Peyer's patch (tissue), 4 donors: ENCODE measurements at places on chromosomes 4 and X. TPM values are rescaled to one million over a fixed set of nuclear protein-coding genes. Genes with fewer than 3 reads are reported as not detected.

- no peaks in the 10 kb centered on the region for H3K27me3 ChIP-seq
- H3K4me1 ChIP-seq: no peaks in the 10 kb centered on the region
- no peaks in the 10 kb centered on the region for H3K36me3 ChIP-seq
These were observed 58.0 kb downstream of the SPCS3 start for GRCh38 chr4:176377780-176378179.

GRCh38 chrX:43566170-43566569 is 89.9 kb upstream of the MAOA start:
- H3K27ac ChIP-seq: no peak overlapping the region
- no peaks in the 10 kb centered on the region for H3K36me3 ChIP-seq
- DNase-seq: no peak
- no peaks in the 10 kb centered on the region for H3K4me1 ChIP-seq
- no peak overlapping the region for H3K4me3 ChIP-seq
- no peaks in the 10 kb centered on the region for H3K27me3 ChIP-seq

DNA sequence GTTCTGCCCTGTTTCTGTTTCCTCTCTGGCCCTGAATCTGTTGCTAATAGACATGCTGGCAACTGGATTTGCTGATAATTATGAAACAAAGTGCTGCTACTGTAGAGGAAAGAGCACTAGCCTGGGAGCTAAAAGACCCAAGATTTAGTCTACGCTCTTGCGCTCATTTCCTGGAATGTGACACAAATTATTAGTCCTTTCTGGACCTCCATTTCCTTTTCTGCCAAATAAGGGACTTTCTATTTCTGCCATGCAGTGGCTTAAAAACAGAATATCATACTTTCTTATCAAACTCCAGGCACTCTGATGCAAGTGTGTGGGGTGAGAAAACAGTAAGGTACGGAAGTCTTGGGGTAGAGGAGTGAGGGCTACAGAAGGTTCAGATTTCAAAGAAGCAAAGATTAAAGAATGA is 48.3 kb upstream of the GPR174 start:
- H3K27me3 ChIP-seq: no peaks in the 10 kb centered on the region
- H3K4me3 ChIP-seq: no peak overlapping the region
- no peaks in the 10 kb centered on the region for H3K36me3 ChIP-seq
- H3K27ac ChIP-seq: peak overlapping the region; percentile 5
- DNase-seq: no peak

DNA sequence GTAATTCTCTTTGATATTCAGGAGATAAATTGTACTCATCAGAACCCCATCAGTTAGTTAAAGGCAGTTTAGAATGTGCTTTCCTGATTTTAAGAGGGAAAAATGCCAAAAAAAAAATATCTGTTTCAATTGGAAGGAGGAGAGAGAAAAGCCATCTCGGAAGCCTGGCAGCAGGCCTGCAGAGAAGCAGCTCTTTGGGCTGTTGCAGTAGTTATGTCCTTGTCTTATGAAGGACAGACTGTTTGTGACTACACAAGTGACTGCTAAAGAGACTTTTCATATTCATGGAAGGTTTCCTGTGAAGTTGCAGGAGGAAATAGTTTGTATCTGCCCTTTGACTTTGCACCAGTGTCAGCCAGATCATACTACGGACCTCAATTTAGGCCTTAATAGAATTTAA is 88.8 kb downstream of the DCLK2 start:
- H3K4me1 ChIP-seq: no peaks in the 10 kb centered on the region
- no peak for DNase-seq
- H3K36me3 ChIP-seq: no peaks in the 10 kb centered on the region
- H3K27ac ChIP-seq: no peak overlapping the region

DNA sequence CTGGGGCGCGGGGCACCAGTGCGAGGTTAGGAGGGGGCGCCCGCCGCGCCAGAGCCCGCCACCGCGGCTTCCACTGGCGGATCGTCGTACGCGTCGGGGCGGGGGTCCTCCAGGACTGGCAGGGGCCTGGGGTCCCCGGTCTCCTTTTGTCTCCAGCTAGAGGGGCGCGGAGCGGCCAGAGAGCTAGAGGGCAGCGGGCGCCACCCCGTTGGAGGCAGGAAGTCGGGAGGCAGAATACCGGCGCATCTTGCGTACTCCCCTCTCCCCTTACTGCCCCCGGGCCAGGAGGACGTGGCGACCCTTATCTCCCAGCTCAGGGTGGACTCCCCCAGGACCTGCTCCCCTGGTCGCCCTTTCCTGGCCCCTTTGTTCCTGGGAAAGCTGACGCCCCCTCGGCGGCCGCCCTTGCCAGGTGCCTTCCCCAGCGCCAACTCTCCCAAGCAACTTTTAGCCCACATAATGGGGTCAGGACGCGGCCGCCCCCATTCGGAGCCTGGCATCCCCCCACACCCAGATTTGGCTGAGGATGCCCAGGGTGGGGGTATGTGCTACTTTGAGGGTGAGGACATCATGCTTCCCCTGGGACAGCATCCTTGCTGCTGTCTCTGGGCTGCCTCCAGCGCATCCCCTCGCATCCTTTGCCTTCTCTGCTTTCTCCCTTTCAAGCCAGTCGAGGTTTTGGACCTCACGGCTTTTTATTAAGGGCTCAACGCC is 933 bp downstream of the CNKSR2 start:
- peak overlapping the region; percentile 50 for H3K4me3 ChIP-seq
- no peaks in the 10 kb centered on the region for H3K27me3 ChIP-seq
- no peaks in the 10 kb centered on the region for H3K36me3 ChIP-seq
- no peaks in the 10 kb centered on the region for H3K4me1 ChIP-seq
- no peak overlapping the region for H3K27ac ChIP-seq

GRCh38 chr4:10917566-10917965 is 233.0 kb upstream of the CLNK start:
- no peaks in the 10 kb centered on the region for H3K36me3 ChIP-seq
- no peak for DNase-seq
- H3K27me3 ChIP-seq: no peaks in the 10 kb centered on the region
- H3K4me3 ChIP-seq: no peak overlapping the region
- H3K27ac ChIP-seq: no peak overlapping the region
- no peaks in the 10 kb centered on the region for H3K4me1 ChIP-seq

DNA sequence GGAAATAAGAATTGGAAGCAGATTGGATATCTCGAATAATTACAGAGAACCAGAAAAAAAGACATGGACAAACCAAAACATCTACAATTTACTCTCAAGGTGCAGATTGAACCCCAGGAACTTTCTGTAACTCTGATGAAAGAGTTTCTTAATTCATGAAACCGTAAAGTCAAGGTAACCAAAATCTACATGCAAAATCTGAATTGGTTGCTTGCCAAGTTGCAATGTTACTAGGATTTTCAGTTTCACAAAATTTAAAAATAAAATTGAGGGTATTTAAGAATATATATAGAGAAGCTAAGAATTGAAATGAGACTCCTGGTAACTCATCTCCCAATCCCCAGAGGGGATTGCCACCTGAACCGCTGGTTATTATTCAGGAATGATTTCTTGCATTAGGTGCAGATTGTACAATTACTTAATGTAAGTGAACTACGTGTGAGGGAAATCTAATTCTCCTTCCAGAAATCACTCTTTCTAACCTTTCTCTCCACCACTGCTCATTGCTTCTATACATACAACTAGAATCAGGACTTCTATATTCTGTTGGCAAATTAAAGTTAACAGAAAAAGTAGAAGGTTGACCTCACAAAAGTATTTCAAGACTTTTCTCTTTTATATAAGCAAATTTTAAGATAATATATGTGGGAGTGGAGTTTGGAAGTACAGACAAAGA is 221.5 kb upstream of the NDST4 start:
- no peak overlapping the region for H3K27ac ChIP-seq
- no peak for DNase-seq
- H3K4me3 ChIP-seq: no peak overlapping the region

GRCh38 chr4:2251073-2251794 is 9.3 kb upstream of the HAUS3 start:
- no peak overlapping the region for H3K4me3 ChIP-seq
- peaks cover 11% of the 10 kb centered on the region for H3K4me1 ChIP-seq
- no peaks in the 10 kb centered on the region for H3K27me3 ChIP-seq

GRCh38 chr4:111601671-111602070 is 543.6 kb upstream of the FAM241A start:
- no peak for DNase-seq
- H3K27me3 ChIP-seq: no peaks in the 10 kb centered on the region
- H3K4me1 ChIP-seq: no peaks in the 10 kb centered on the region

DNA sequence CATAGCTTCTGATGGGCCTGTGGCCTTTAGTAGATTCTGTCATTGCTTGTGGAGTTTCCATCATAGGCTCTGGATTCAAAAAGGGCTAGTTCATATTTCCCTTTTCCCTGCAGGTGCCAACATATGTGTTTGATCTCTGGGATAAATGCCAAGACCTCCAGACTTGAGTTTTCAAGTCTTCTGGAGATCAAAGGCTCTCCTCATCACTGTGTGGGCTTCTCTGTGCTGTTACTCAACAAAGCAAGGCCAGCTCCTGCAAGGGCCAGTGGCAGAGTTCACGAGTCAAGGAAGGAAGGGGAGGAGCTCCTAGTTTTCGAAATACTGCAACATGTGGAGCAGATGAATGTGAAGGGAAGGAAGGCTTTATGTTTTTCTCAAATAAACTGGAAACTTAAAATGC is 62.7 kb upstream of the SCML1 start:
- no peak for DNase-seq
- H3K36me3 ChIP-seq: no peaks in the 10 kb centered on the region
- no peaks in the 10 kb centered on the region for H3K4me1 ChIP-seq

- H3K4me1 ChIP-seq: no peaks in the 10 kb centered on the region
- no peak overlapping the region for H3K27ac ChIP-seq
These were observed 70.5 kb upstream of the IRF2 start for GRCh38 chr4:184544788-184545409.

DNA sequence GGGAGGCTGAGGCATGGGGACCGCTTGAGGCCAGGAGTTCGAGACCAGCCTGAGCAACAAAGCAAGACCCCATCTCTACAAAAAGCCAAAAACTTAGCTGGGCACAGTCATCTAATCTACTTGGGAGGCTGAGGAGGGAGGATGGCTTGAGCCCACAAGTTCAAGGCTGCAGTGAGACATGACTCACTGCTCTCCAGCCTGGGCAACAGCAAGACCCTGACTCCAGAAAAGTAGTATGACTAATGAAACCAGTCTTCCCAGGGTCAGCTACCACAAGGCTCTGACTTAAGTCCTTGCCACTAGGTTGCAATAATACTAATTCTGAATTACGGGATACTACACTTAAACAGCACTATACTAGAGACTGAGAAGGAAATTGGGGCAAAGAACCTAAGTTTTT is 33.1 kb downstream of the ERVMER34-1 start:
- no peaks in the 10 kb centered on the region for H3K27me3 ChIP-seq
- no peak overlapping the region for H3K27ac ChIP-seq
- H3K36me3 ChIP-seq: no peaks in the 10 kb centered on the region
- H3K4me3 ChIP-seq: no peak overlapping the region

- no peaks in the 10 kb centered on the region for H3K27me3 ChIP-seq
- H3K4me3 ChIP-seq: no peak overlapping the region
- H3K27ac ChIP-seq: no peak overlapping the region
- DNase-seq: no peak
- H3K36me3 ChIP-seq: no peaks in the 10 kb centered on the region
These were observed 628.3 kb upstream of the MAGEB2 start for GRCh38 chrX:29587107-29587506.

DNA sequence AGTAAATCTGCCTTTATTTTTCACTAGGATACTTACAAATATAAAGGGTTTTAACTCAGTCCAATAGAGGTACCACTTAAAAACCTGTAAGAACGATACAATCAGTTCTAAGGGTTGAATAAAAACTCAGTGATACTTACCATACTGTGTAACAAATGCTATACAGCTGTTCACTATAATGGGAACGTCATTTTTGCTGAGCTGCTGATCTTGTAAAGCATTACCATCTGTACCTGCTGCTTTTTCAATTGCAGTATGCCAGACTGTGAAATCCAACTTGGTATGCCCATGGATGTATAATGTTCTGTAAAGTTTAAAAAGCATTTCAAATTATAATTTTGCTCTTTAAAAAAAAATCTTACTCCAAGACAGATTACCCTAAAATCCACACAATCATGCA is 111.2 kb downstream of the ARAP2 start:
- DNase-seq: no peak
- H3K4me1 ChIP-seq: no peaks in the 10 kb centered on the region
- no peaks in the 10 kb centered on the region for H3K36me3 ChIP-seq
- no peaks in the 10 kb centered on the region for H3K27me3 ChIP-seq
- H3K4me3 ChIP-seq: no peak overlapping the region

DNA sequence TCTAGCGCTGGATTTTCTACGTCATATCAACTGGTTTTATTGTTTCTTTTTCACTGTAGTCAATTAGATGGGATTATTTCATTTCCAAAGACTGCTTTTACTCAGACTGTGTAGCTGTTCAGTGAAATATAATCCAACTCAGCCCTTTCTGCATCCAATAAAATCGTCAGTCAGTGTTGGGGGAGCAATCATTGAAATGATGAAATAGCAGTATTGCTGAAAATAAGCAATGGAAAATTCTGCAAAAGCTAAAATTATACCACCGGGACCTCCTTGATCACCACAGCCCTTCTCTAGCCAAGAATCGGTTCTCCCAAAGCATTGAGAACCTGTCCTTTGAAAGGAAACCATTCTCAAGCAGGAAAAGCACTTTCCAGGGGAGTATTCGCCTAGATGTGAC is 243.1 kb upstream of the TENM3 start:
- H3K36me3 ChIP-seq: no peaks in the 10 kb centered on the region
- H3K27me3 ChIP-seq: no peaks in the 10 kb centered on the region
- no peak overlapping the region for H3K27ac ChIP-seq
- H3K4me1 ChIP-seq: no peaks in the 10 kb centered on the region
- no peak for DNase-seq

CFAP47 gene
- not detected for total RNA-seq

TRIM61 gene
- not detected for total RNA-seq

MTNR1A gene
- not detected for total RNA-seq

CYP2U1 gene
- 10.5 TPM for total RNA-seq

NAP1L2 gene
- total RNA-seq: 0.83 TPM

FBXW7 gene
- total RNA-seq: 48.8 TPM

CCKAR gene
- not detected for total RNA-seq

CXorf51A gene
- total RNA-seq: not detected
